Cortex of kidney (tissue), 1 donor: ENCODE measurements at places on chromosomes 6 and 20.

DNA sequence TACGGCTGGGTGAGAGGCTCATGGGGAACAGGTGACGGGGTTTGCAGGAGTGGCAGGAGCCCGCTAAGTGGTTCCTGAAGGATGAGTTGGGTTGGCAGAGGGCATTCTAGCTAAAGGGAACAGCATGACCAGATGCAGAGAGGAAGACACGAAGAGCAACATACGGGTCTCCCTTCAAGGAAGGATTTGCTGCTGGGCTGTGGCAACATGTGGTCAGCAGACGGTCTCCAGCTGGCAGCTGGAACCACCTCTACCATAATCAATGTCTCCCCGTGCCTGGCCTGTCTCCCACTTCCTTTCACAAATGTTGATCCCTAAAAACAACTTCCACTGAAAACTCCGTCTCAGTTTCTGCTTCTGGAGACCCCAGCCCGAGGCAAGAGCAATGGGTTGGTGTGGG is 80.6 kb upstream of the SULF2 start:
- DNase-seq: no peak

- DNase-seq: no peak
Measured at GRCh38 chr6:27684264-27685211, 211.6 kb upstream of the ZNF184 start.

DNA sequence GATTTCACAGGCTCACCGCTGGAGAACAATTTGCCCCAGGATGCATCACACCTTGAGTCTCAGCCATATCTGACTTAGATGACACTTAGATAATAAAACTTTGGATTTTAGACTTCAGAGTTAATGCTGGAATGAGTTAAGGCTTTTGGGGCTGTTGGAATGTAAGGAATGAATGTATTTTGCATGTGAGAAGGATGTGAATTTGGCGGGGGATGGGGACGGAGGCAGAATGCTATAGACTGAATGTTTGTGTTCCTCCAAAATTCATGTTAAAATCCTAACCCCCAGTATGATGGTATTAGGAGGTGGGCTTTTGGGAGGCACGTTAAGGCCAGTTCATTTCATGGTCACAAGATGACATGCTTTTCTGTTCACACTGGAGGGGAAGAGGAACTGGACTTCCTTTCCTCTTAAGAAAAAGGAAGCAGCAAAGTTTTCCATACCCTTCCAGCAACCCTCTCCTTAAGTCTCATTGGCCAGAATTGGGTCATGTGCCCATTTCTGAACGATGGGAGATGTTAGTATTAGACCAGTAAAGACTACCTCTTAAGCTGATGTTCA is 5.8 kb upstream of the SRXN1 start:
- no peak for DNase-seq

DNA sequence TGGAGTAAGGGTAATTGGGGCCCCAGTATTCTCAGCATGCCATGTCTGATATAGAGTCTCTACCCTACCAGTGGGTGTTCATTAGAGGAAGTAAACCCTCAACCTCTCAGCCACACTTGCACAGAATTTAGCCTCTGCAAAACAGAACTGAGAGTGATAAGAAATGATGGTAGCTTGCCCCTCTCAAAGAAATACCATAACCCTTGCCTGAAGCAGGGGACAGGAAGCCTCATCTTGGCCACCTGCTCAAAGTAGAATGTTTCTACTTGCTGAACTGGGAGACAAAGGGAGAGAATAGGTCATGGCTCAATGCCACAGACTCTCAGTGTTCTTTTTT is 33.7 kb downstream of the SPTLC3 start:
- no peak for DNase-seq

- no peak for DNase-seq
Measured at GRCh38 chr6:29516108-29516507, 28.4 kb upstream of the MAS1L start.
